SHP77 treated with DMSO at 0.1 percent for 48 hours (cell line): ENCODE measurements at places on chromosomes 4 and X.

GRCh38 chr4:88814043-88814617, 116.5 kb upstream of the NAP1L5 start:
- no peak for DNase-seq

- no peak for DNase-seq
These were observed 38.2 kb downstream of the HTRA3 start for GRCh38 chr4:8307714-8308113.

- no peak for DNase-seq
These were observed 42.2 kb downstream of the TLL1 start for GRCh38 chr4:165915215-165915614.

DNA sequence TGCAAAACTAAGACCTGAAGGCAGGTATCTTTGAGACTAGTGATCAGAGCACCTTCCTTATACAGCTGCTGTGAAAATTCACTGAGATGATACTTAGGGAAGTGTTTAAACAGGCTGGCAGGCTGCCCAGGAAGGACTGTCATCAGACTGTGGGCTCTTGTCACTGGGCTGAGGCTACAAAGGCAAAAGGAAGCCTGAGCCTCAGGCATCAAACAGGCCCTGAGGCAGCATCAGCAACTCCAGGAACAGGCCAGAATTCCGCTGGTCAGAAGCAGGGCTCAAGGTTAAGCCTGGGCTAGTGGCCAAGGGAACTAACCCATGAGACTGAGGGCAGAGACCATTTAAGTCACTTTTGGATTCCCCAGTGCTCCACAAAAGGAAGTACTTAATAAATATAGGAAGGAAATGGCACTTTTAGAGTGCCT, 12.8 kb downstream of the PJA1 start:
- DNase-seq, result no peak

DNA sequence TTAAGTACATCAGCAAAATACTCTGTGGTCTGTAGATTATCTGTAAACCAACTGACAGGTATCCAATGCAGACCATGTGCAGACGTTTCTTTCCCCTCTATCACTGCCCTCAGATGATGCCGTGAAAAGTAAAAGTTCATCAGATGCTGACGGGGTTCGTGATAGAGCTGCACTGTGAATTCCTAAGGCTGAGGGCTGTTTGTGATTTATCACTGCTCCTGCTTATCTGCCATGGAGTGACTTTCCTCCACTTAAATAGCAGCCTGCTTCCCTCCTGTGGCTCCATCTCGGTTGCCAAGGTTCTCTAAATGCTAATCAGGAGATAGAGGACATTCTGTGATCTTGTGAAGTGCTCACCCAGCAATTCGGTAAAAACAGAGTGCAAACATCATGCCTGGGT, 89.3 kb upstream of the SRD5A3 start:
- no peak for DNase-seq

GRCh38 chrX:13868591-13868990, 51.7 kb upstream of the GPM6B start:
- DNase-seq, result no peak

- no peak for DNase-seq
These were observed 27.5 kb downstream of the HUWE1 start for GRCh38 chrX:53659039-53659438.

- no peak for DNase-seq
These were observed 25.4 kb downstream of the TMSB4X start for GRCh38 chrX:13000301-13000811.

- no peak for DNase-seq
These were observed 15.0 kb downstream of the TIMP1 start for GRCh38 chrX:47597222-47597621.

- DNase-seq, result no peak
These were observed 7.9 kb upstream of the SLC25A43 start for GRCh38 chrX:119391279-119391678.

GRCh38 chr4:185309770-185310169, 86.0 kb downstream of the LRP2BP start:
- DNase-seq, result no peak

GRCh38 chr4:2248821-2249261, 6.9 kb upstream of the HAUS3 start:
- DNase-seq, result no peak

DNA sequence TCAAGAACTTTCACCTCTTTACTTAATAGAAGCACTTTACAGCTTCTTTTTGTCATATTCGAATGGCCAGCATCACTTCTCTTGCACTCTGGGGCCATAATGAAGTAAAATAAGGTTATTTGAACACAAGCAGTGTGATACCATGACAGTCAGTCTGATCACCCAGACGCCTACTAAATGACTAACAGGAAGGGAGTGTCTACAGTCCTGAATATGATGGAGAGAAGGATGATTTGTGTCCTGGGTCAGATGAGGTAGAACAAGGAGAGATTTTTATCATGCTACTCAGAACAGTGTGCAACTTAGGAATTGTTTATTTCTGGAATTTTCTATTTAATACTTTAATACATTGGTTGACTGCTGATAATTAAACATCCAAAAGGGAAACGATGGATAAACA, 284.2 kb upstream of the F9 start:
- DNase-seq, result no peak

GRCh38 chr4:61531188-61531587, 331.1 kb downstream of the ADGRL3 start:
- DNase-seq, result no peak

GRCh38 chrX:133250184-133251100, 32.3 kb upstream of the TFDP3 start:
- no peak for DNase-seq

- no peak for DNase-seq
These were observed 105.3 kb upstream of the NKX1-1 start for GRCh38 chr4:1511441-1512041.

DNA sequence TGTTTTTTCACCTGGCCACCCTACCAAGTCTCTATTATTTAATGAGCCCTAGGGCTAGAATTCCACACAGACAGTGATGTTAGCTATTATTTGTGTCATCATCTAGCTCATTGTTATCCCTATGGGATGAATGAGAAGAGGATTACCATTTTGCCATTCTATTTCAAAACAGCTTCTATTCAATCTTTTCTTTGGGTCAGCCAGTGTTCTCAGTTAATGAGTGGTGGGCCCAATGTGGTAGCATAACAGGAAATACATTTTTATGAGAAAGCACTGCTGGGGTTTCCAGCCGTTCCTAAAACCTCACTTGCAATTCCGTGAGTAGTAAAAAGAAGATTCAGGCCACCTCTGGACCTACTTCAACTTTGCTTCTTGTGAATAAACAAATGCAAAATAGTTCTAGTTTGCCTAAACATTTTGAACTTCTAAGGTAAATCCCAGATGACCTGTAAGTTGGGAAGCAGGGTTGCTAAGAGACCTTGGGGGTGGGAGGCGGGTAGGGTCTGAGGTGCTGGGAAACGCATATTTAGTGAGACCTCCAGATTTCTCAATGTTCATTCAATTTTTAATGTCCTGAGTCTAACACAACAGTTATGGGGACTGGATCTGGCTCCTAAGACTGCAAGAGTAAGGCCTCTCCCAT, 24.8 kb upstream of the CYP2U1 start:
- DNase-seq, result no peak

DNA sequence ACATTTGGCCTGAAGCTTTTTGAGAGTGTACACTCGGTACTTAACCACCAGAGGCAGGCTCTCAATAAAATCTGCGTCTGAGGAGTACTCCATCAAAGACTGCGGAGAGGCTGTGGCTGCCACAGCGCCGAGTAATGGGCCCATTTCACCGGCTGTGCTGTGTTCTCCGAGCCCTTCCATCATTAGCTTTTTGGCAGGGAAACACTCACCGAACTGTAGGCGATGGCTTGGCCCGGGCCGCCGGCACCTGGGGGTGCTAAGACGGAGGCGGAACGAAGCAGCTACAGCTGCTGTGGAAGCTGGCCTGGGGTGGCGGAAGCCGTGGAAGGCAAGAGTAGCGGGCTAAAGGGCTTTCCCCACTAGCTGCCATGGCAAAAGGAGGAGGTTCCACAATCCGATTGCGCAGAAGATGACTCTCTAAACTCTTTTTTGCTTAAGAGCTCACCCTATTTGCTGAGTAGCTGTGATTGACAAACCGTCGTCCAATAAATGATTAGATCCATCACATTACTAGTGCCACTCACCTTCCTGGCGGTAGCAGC, 48.5 kb upstream of the PABPC1L2A start:
- no peak for DNase-seq

- no peak for DNase-seq
These were observed 23.0 kb downstream of the GAB1 start for GRCh38 chr4:143359644-143360193.

GRCh38 chrX:49102190-49102589, 21.3 kb downstream of the GPKOW start:
- DNase-seq, result no peak

DNA sequence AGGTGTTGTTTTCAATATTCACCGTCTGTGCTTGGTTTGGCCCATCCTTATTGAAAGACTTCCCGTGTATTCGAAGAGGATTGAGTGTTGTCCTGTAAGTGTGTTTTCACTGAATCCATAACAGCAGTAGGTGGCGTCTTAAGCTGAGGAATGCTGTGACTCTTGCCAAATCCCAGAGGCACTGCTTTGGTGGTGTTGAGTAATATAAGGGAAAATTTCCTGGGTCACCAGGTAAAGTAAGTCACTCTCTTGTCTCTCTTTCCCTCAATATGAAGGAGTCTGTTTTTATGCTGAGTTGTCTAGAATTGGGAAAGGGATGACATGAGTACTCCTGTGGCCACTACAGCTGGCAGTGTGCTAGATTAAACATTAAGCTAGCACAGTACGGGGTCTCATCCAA, 146.7 kb upstream of the ZXDB start:
- DNase-seq, result no peak

- no peak for DNase-seq
These were observed 741.6 kb downstream of the TRAM1L1 start for GRCh38 chr4:116343809-116344208.

DNA sequence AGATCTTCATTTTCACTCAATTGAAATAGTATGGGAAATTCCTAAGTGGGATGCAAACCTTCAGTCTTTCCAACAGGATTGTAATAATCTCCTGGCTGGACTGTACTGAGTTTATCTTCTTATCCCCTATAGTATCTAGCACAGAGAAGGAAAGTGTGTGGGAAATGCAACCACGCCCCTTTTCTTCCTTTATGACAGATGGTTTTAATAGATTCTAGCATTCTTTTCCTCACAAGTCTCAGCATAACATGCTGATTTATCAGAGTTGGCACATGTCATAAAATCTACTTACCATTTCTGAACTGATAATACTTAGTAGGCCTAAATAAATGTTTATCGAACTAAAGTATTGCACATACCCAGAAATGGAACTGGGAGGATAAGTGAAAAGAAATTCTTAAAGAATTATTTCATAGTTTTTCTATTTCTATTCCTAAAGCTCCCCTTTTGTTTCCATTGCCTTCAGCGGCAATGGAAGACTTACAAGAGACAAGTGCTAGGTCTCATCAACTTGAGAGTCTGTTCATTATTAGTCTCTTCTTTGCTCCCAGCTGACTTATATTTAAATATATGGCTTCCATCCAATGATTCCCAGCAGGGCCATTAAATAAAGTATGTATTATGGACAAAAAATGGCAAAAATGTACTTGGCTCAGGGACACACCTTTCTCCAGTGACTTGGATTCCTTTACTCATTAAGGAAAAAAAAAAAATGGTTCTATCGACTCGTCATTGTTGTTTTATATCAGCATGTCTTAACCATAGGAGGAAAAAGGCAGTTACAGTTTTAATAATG, 484.5 kb downstream of the IL1RAPL1 start:
- no peak for DNase-seq

GRCh38 chrX:101619364-101619763, 1.6 kb upstream of the ARMCX6 start:
- peak; percentile 1 for DNase-seq

GRCh38 chr4:114941503-114941902, 171.9 kb downstream of the NDST4 start:
- no peak for DNase-seq
